Activated T-helper 2 cell treated with anti-CD3 and anti-CD28 coated beads, Interferon-gamma antibody, Interleukin-2, Interleukin-4, amounts not matched to agents 10 μg/mL and 5 μg/mL and 100 μg/mL, durations not matched to agents 14 hours and 24 hours and 36 hours (primary cell): ENCODE measurements at places on chromosomes 4 and X.

DNA sequence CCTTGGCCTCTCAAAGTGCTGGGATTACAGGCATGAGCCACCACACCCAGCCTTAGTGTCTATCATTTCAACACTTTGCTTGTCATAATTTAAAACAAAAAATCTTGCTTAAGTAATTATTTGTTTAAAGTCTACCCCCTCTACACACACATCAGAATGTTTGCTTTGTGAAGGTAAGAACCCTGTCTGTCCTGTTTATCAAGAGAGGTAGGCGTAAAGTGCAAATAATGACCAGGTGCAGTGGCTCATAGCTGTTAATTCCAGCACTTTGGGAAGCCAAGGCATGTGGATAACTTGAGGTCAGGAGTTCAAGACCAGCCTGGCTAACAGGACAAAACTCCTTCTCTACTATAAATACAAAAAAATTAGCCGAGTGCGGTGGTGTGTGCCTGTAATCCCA is 326.7 kb upstream of the CLNK start:
- H3K4me3 ChIP-seq = no peak overlapping the region
- H3K27me3 ChIP-seq = no peaks in the 10 kb centered on the region
- DNase-seq = no peak
- H3K27ac ChIP-seq = no peak overlapping the region
- H3K36me3 ChIP-seq = no peaks in the 10 kb centered on the region
- no peaks in the 10 kb centered on the region for H3K4me1 ChIP-seq

DNA sequence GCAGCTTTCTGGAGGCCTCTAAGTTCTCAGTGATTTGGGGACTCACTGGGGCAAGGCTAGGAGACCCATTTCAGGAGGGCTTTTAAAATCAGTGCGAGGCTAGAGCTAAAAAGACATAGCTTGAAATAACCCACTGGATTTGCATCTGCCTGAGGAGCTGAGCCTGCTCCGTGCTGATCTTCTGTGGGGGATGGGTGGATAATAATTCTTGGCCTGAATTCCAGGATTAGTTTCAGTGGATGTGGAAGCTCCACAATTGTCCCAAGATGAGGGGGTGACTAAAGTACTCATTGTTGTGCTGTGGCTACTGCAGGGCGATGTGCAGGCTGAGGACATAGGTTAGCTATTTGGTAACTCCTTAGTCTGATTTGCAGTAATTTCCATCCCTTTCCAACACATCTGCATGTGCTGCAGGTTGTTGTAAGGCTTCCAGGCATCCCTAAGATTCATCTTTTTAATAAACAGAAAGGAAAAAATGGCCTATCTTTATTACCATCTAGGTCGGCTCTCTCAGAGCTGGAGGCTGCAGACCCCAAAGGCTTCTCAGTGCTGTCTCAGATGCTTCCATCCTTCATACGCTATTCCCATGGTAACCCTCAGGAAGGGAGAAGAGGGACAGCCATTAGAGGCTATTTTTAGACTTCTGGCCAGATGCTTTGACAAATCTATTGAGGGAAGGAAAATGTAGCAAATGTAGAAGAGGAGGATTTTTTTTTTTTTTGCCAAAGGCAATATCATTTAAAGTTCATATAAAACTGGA is 63.4 kb downstream of the GRXCR1 start:
- no peak for DNase-seq
- H3K27me3 ChIP-seq = no peaks in the 10 kb centered on the region
- no peak overlapping the region for H3K27ac ChIP-seq
- no peaks in the 10 kb centered on the region for H3K36me3 ChIP-seq
- no peak overlapping the region for H3K4me3 ChIP-seq

DNA sequence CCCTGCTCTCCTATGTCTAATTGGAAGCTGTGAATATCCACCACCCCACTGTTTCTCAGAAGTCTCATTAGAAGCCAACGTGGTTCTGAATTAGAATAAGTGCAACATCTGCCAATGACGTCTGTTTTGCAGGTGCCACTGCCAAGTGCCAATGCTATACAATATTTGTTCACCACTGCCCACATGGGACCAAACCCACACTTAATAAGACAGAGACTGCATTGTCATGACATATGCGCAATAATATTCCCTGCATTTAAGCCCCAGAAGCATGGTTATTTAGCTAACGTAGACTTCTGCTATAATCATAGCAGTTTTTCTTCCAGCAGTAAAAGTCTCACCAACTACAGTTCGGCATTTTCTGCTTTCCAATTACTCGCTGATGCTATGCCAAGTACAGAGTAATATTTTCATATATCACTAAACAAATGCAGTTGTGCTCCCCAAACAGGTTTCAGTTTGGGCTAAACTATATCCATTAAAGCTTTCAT is 262.5 kb upstream of the PCDH18 start:
- H3K4me1 ChIP-seq = no peaks in the 10 kb centered on the region
- H3K36me3 ChIP-seq = no peaks in the 10 kb centered on the region
- H3K27ac ChIP-seq = no peak overlapping the region
- DNase-seq = no peak
- H3K27me3 ChIP-seq = no peaks in the 10 kb centered on the region

DNA sequence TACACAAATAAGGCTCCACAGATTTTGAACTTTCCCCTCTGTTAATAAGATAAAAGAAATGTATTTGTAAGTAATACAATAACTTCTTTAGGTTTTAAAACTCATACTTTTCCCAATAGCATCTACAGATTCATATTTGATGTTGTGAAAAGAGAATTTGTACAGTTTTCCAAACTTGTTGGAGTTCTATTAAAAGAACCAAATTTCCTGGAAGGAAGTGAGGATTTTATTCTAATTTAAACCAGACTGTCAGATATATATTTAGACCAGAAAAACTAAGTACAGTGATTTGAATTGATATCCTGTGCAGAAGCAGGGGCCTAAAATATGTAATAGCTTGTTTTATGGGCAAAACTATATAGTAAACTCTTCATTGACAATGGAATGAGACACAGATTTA is 53.7 kb downstream of the NAA11 start:
- no peaks in the 10 kb centered on the region for H3K36me3 ChIP-seq
- H3K4me3 ChIP-seq = no peak overlapping the region
- H3K27me3 ChIP-seq = no peaks in the 10 kb centered on the region
- no peak for DNase-seq

DNA sequence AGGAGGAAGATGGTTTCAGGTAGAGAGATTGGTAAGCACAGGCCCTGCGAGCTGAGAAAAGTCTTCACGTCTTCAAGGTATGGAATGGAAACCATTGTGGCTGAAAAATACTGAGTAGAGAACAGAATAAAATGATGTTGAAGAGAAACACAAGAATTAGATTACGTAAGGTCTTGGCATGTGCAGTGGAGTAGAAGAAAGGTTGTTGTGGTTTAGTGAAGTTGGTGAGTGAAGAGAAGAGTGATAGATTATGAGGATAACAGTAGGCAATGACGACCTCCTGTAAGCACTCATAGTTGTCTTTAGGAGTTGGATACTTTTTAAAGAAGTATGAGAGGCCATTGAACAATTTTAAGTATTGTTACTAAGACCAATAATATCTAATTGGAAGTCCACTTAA is 642.6 kb downstream of the PCDH7 start:
- DNase-seq = no peak
- H3K27me3 ChIP-seq = no peaks in the 10 kb centered on the region
- no peaks in the 10 kb centered on the region for H3K36me3 ChIP-seq

DNA sequence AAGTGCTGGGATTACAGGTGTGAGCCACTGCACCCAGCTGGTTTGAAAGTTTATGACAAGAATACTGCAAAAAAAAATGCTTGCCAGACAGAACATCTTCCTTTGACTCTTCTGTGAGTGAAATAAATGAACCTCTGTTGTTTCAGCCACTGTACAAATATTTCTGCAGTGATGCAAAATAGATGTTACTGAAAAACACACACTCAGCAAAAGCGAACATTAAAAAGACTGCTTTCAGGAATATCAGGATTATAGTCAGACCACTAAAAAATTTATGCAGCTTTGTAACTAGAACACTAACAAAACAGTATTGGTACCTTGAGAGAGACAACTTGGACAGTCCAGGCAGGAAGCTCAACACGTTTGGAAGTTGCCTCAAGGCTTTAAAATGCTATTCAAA is 16.9 kb upstream of the SEPSECS start:
- no peak overlapping the region for H3K4me3 ChIP-seq
- DNase-seq = no peak
- no peak overlapping the region for H3K27ac ChIP-seq
- peaks cover 3% of the 10 kb centered on the region for H3K36me3 ChIP-seq
- no peaks in the 10 kb centered on the region for H3K27me3 ChIP-seq

DNA sequence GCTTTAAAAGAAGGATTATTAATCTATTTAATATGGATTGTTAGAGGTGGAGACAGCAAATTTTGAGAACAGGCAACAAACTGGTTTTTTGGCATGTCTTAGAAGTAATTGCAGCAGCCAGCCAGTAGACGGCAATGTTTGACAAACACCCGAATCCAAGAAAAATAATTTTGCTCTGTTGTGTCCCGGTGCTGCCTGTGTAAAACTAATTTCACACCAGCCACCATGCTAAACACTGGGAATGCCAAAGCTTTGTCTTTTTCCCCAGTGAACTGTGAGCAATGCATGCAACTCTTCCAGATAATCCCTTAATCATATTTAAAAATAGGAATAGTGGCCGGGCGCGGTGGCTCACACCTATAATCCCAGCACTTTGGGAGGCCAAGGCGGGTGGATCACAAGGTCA is 25.9 kb downstream of the SMIM31 start:
- H3K36me3 ChIP-seq = no peaks in the 10 kb centered on the region
- H3K27ac ChIP-seq = no peak overlapping the region
- no peaks in the 10 kb centered on the region for H3K4me1 ChIP-seq
- DNase-seq = no peak
- no peak overlapping the region for H3K4me3 ChIP-seq

- no peak overlapping the region for H3K4me3 ChIP-seq
- no peak for DNase-seq
- H3K27me3 ChIP-seq = no peaks in the 10 kb centered on the region
Measured at GRCh38 chr4:33357121-33357520, 2637.0 kb downstream of the PCDH7 start.

- no peaks in the 10 kb centered on the region for H3K36me3 ChIP-seq
- DNase-seq = no peak
- H3K27ac ChIP-seq = no peak overlapping the region
- H3K27me3 ChIP-seq = no peaks in the 10 kb centered on the region
Measured at GRCh38 chrX:110142096-110142495, 139.2 kb downstream of the TMEM164 start.

- H3K36me3 ChIP-seq = no peaks in the 10 kb centered on the region
- H3K27me3 ChIP-seq = no peaks in the 10 kb centered on the region
- DNase-seq = no peak
- H3K4me1 ChIP-seq = peaks cover 5% of the 10 kb centered on the region
- H3K27ac ChIP-seq = no peak overlapping the region
Measured at GRCh38 chr4:8542776-8543525, 37.2 kb upstream of the GPR78 start.

- H3K4me3 ChIP-seq = no peak overlapping the region
- no peaks in the 10 kb centered on the region for H3K4me1 ChIP-seq
- H3K27me3 ChIP-seq = peaks cover 17% of the 10 kb centered on the region
Measured at GRCh38 chrX:9885150-9885549, 82.0 kb upstream of the CLDN34 start.

DNA sequence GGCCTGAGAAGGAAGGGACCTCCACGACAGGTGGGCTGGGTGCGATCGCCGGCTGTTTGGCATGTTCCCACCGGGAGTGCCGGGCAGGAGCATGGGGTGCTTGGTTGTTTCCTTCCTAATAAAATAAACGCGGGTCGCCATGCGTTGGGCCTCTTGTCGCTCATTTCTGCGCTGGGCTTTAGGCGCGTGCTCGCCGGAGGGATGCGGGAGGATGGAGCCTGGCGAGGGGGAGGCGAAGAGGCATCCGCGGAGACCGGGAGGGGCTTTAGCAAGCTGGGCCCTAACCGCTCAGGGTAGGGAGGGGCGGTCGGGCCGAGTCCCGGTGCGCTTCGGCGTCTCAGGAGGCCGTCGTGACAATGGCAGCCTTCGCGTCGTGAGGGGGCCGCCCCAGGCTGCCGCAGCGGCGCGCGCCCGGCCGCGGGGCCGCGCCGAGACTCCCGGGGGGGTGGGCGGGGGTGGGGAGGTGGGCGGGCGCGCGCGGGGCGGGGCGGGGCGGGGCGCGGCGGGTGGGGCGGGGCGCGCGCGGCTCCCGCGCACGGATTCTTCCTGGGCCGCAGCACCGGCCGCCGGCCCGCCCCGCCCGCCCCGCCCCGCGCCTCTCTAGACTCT is 476 bp upstream of the GDI1 start:
- H3K27ac ChIP-seq = peak overlapping the region; percentile 78
- H3K4me1 ChIP-seq = peaks cover 9% of the 10 kb centered on the region
- no peaks in the 10 kb centered on the region for H3K27me3 ChIP-seq
- DNase-seq = peak; percentile 47
- H3K36me3 ChIP-seq = peaks cover 34% of the 10 kb centered on the region
